Kidney (tissue), 22 donors: ENCODE measurements at places on chromosomes 3 and 15. TPM values are rescaled to one million over a fixed set of nuclear protein-coding genes. Genes with fewer than 3 reads are reported as not detected.

DNA sequence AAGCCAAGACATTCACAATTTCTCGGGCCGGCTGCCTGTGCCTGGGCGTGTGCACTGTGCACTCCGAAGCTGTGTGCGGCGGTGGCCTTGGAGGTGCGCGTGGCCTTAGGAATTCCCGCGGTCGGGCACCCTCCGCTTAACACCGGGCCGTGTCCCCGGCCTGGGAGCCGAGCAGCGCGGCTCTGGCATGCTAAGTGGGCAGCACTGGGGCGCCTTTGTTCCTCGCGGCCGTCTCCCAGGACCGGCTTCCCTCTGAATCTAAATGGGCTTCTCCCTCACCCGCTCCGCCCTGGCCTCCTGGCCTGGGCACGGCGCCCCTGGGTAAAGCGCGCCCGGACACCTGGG is 498 bp upstream of the ARNT2 start:
- peak; percentile 76 for DNase-seq

PHLDB2 gene
- 28.0 TPM for polyA plus RNA-seq

DNA sequence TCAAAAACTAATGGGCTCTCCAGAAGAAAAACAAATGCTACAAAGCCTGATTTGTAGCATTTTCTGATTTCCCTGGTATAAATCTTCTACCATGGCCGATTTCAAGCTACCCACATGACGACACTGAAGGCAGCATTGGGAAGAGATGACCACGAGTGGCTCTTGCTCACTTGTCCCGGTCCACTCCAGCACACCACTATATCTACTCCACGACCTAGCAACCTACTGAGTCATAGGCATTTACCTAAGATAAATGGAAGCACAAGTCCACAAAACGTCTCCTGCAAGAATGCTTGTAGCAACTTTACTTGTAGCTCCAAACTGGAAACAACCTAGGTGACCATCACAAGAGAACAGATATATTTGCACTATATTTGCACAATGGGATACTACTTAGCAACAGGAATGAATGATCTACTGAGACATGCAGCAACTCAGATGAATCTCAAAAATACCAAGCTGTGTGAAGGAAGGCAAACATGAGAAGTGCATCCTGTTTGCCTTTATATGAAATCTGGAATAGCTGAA is 60.8 kb upstream of the HES1 start:
- DNase-seq, result peak; percentile 9

DNA sequence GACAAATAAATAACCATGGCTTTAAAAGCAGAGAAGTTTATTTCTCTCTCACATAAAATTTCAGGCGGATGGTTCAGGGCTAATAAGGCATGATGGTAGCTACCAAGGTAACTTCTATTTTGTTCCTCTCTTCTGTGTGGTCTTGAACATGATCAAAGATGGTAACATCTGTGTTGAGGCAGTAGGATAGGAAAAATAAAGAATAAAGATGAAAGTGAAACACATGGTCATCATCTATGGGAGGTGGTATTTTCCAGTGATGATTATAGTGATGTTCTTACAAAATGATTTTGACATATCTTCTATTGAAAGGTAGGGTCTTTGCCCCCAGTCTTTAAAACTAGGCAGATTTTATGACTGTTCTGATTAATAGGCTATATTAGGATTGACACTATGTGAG is 14.2 kb upstream of the SST start:
- no peak for DNase-seq
